ENCODE measurements at places on chromosomes 13 and 19.

GRCh38 chr13:42337808-42338600 lies 66.1 kb downstream of the AKAP11 start:
- DNase-seq: no peak

- DNase-seq: no peak
Measured at GRCh38 chr19:9839415-9839814, 4.3 kb downstream of the PIN1 start.

DNA sequence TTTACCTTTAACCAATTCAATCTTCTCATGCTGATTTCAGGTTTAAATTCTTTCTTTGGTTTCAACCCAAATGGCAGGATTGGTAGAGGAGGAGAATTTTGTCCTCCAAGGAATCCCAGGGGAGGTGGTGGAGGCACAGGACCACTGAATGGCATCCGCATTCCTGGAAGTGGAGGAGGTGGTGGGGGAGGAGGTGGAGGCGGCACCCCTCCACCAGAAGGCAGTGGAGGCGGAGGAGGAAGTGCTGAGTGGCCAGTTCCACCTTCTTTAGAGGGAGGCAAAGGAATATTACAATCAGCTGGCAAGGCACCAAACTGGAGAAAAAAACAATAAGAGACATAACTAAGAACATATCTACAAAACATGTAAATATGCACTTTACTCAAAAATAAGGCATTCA lies 192.9 kb downstream of the DIAPH3 start:
- no peak for DNase-seq

- no peak for DNase-seq
Measured at GRCh38 chr19:7932930-7933300, 7.0 kb upstream of the CTXN1 start.

DNA sequence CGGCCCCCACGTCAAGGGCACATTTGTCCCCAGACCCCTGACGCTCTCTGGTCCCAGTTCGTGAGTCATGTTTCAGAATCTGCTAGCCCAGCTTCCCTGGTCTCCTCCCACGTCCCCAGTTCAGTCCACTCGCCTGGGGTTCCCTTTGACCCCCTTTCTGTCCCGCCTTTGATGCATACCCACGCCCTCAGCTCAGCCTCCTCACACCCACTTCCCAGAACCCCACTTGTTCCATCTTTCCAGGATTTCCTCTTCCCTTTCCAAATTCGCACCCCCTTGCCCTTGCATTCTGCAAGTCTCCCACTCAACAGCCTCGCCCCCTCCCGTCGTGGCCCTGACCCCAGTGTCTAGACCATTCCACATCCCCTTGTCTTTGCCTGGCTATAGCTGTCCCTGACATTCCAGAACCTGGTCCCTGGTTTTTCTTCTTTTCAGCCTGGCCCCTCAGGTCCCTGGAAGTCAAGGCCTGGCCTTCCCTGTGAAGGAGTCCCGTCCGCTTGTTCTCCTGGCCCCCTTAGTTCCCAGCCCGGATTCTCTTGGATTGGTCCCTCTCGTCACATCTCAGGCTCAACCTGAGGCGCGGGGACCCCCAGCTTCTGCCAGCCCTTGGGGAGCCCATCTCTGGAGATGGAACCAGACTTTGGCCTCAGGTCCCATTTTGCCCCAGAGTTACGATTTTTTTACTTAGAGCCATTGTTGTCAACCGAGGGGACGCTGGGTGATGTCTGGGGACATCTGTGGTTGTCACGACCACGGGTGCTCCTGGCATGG lies 1.3 kb downstream of the NCLN start:
- no peak for DNase-seq

Measured in stimulated activated CD4-positive, alpha-beta T cell treated with anti-CD3 and anti-CD28 coated beads, Interleukin-1b, Interleukin-23, amount 100 ng/mL, for 1 hour (primary cell).